ENCODE measurements at places on chromosomes 11 and 22.

- DNase-seq, result no peak
These were observed 32.9 kb upstream of the TECTA start for GRCh38 chr11:121067962-121068647.

DNA sequence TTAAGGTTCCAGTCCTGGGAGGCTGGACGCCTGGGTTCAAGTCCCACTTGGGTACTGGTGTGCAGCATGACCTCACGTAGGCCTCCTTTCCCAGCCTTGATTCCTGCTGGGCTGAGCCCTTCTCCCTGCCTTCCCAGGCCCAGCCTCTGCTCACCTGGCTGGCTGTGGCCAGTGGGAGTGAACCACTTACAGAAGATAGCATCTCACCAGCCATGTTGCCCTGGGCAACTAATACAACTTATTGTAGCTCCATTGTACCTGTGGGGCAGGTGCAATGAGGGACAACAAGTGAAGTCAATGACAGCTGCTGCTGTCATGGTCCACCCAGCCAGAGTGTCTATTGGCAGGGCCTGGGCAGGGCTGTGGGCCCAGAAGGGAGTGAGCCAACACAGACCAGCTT is 48.4 kb upstream of the MPEG1 start:
- no peak for DNase-seq

DNA sequence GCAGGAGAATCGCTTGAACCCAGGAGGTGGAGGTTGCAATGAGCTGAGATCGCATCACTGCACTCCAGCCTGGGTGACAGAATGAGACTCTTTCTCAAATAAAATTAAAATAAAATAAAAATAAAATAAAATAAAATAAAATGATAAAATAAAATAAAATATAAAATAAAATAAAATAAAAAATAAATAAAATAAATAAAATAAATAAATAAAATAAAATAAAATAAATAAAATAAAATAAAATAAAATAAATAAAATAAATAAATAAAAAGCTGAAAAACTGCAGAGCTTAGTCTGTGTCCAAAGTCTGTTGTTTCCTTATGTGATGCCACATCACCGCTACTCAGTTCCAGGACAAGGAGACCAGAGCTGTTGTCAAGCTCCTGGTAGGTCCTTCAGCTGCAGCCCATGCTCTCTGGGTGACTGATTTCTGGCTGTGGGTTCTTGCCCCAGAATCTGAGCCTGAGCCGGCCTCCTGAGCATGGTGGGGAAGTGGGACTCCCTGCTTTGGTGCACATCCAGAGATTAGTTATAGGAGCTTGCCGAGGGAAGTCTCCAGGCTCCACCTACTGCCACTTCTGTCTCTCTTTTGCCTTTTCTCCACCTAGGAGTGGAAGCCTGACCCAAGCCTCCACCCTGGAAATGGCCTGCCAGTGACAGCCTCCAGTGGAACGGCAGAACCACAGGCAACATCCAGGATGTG is 31.3 kb upstream of the ADA2 start:
- DNase-seq, result no peak

DNA sequence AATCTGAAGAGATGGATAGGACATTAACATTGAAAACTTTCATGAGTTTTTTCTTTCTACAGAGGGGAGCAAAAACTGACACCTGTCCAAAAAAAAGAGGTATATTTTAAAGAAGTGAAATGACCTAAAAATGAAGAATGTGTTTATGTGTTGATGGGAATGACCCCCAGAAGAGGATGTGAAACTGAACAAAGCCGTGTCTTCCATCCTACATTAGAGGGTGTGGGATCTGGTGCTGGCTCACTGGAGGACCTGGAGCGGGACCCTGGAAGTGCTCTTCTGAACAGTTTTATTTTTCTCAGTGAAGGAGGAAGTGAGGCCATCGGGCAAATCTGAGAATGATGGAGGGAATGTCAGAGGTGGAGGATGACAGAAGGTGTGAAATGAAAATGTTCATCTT is 470.1 kb downstream of the NTM start:
- DNase-seq, result no peak

GRCh38 chr11:14026961-14027360 is 64.4 kb downstream of the SPON1 start:
- DNase-seq, result no peak

DNA sequence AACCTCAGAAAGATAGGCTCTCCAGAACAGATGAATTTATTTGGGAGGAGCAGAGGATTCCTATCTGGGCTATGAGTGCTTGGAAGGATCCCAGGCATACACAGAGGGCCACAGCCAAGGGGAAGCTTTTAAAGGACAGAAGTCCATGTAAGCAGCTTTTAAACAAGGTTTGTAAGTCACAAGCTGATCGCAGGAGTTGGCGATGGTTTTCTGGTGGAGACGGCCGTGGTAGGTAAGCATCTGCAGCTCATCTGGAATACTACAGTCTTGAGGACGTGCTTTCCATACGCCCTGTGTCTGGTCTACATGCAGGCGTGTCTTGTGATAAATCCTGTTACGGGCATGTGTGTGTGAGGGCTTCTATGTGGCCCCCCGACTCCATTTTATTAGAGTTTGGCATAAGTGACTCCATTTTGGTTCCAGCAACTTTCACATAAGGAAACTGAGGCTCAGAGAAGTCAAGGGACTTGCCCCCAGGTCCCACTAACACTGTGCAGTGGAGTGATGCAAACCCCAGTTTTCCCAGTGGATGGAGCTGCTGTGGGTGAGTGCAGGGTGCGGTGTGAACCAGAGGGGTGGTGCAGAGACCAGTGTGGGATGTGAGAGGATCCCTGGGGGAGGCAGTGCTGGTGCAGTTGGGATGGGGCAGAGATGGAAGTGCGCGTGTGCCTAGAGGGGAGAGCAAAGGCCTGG is 11.8 kb upstream of the ACY3 start:
- DNase-seq, result no peak

- DNase-seq, result no peak
These were observed 960 bp upstream of the CADM1 start for GRCh38 chr11:115505175-115505574.

DNA sequence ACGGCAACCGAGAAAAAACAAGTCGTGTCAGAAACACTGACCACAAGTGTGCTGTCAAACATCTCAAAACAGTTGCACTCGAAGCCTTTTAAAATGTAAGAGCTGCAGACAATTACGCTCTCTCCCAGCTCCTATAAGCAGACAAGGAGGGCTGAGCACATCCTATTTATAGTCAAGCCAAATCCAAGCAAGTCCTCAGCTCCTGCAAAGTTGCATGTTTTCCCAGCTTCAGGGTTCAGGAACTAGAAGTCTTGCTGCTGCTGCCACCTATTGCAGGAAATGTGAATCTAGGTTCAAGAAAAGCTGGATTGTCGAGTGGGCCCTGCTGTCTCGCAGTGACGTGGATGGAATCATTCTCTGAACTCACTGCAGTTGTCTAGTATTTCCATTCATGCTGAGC is 15.5 kb downstream of the EFCAB6 start:
- no peak for DNase-seq

DNA sequence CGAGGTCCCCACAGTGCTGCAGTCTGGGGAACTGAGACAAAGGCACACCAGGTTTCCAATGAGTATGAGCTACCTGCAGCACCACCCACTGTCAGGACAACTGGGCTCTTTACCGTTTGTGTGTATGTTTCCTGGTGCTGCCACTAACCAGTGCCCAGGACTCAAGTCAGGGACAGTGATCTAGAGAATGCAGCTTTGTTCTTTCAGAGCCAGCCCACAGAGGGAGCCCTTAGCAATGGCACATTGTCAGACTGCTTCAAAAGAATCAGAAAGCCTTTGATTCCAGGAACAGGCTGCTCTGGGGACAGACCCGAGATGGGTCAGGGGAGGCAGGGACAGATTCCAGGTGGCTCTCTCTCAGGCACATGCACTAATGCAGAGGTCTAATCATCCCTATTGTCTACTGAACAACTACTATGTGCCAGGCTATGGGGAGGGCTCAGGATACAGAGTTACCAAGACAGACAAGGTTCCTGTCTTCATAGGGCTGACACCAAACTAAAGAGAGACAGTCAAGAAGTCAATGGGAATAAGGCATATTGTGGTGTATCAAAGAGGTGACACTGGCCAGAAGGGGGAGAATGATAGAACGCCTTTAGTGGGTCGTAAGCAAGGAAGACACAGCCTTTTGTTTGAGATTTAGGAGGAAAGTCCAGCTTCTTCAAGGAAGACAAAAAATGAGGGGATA is 103.7 kb downstream of the VPREB1 start:
- DNase-seq, result no peak

GRCh38 chr22:43205748-43206508 is 19.0 kb upstream of the TTLL12 start:
- DNase-seq, result no peak

DNA sequence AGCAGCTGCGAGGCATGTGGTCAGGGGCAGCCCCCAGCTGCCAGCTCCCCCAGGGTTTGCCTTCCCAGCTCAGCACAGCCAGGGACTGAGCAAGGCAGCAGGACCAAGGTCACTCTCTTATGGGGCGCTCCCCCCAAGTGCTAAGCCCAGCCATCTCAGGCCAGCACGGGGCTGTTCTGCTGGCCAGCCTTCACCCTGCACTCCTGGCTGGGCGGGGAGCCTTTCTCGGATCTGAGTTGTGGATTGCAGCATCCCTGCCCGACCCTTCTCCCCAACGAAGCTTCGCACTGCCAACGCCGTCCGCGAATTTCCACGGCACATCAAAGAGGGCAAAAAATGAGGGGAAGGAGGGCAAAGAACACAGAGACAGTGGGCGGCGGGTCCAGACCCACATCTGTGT is 42.5 kb upstream of the GAL start:
- DNase-seq, result no peak

GRCh38 chr11:73058989-73059674 is 83.0 kb downstream of the FCHSD2 start:
- DNase-seq, result no peak
